Hematopoietic multipotent progenitor cell treated with erythropoietin and hydrocortisone succinate and interleukin-3 and kit ligand, for 17 days (in vitro differentiated cells): ENCODE measurements at places on chromosomes 4 and X.

GRCh38 chrX:103099691-103100090 lies 6.7 kb upstream of the NXF3 start:
- no peak for DNase-seq

DNA sequence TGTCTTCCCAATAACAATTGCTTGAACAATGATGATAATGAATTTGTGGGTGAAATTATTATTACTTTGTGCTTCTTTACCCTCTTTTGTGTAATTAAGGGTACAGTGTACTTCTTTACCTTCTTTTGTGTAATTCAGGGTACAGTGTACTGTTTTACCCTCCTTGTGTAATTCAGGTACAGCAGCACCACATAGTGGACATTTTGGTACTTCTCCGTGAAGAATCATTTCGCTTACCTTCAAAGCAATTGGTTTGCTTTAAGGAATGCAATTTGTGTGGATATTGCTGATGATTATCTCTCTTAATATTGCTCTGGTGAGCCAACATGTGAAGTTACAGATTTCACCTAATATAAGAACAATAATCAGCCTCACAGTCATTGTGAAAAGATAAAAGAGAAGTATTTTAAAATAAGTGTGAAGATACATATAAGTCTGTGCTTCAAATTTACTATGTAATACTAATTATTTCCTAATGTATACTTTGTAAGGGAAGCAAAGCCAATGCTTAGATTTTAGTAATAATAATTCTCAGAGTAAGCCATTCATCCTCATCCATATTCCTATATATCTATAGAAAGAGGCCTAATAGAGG lies 27.2 kb upstream of the SEC24B start:
- DNase-seq: no peak

GRCh38 chrX:16653424-16653823 lies 3.5 kb downstream of the S100G start:
- no peak for DNase-seq

- DNase-seq: no peak
These were observed 39.3 kb downstream of the SLAIN2 start for GRCh38 chr4:48380583-48381167.

DNA sequence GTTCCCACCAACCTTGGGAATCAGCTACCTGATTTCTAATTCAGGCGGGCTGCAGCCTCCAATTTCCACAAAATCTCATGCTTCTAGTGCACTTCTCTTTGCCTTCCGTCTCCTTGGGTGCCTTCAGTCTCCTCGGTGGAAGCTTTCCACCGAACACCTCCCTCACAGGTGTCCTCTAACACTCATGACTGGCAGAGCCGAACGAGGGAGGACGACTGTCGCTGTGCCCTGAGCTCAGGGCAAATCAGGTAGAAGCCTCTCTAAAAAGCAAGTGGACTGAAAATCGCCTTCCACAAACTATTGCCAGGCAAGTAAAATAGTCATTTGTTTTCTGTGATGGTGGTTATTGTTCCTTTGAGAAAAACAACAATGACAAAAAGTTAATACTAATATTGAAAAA lies 176.1 kb upstream of the PPARGC1A start:
- DNase-seq: no peak

GRCh38 chr4:152803541-152803940 lies 23.8 kb downstream of the ARFIP1 start:
- no peak for DNase-seq

DNA sequence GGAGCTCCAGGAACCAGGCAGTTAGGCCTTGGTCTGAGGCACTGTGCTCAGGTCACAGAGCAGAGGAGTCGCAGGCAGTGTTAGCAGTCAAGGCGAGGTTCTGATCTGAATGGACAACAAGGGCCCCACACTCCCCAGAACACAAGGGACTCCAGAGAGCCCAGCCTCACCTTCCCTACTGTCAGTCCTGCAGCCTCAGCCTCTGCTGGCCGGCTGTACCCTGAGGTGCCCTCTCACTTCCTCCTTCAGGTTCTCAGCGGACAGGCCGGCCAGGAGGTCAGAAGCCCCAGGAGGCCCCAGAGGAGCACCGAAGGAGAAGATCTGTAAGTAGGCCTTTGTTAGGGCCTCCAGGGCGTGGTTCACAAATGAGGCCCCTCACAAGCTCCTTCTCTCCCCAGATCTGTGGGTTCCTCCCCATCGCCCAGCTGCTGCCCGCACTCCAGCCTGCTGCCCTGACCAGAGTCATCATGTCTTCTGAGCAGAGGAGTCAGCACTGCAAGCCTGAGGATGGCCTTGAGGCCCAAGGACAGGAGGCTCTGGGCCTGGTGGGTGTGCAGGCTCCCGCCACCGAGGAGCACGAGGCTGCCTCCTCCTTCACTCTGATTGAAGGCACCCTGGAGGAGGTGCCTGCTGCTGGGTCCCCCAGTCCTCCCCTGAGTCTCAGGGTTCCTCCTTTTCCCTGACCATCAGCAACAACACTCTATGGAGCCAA lies 26.2 kb downstream of the MAGEA9 start:
- no peak for DNase-seq

GRCh38 chrX:108348525-108348924 lies 89.7 kb downstream of the COL4A6 start:
- DNase-seq: no peak

- no peak for DNase-seq
These were observed 137.4 kb upstream of the GUCY1A1 start for GRCh38 chr4:155529272-155529671.

DNA sequence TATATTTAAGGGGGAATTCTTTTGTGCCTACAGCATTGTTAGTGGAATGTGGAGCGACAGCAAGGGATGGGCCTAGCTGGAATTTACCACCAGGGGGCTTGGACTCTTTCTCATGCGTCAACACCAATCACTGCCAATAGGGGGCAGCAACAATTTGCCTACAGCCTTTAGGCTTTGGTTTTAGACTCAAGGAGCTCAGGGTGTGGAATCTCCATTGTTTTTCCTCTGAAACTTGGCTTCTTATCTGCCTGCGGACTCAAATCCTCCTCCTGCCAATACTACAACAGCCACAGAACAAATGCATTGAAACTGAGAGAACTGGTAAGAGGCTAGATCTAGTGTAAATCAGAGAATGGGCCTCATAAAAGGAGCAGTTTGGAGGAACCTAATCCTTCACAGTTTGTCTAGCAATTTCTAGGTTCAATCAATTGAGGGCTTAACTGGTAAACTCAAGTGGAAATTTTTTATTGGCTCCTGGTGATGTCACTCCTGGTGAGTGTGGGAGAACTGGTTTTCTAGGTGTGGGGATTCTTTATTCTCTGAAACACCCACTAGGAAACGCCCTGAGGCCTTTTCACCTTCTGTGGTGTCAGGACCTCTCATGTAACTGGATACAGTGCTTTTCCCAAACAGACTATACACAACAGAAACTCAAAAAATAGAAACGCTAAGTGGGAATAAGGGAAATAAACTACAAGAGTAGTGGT lies 27.9 kb upstream of the TMSB4X start:
- DNase-seq: peak; percentile 79

DNA sequence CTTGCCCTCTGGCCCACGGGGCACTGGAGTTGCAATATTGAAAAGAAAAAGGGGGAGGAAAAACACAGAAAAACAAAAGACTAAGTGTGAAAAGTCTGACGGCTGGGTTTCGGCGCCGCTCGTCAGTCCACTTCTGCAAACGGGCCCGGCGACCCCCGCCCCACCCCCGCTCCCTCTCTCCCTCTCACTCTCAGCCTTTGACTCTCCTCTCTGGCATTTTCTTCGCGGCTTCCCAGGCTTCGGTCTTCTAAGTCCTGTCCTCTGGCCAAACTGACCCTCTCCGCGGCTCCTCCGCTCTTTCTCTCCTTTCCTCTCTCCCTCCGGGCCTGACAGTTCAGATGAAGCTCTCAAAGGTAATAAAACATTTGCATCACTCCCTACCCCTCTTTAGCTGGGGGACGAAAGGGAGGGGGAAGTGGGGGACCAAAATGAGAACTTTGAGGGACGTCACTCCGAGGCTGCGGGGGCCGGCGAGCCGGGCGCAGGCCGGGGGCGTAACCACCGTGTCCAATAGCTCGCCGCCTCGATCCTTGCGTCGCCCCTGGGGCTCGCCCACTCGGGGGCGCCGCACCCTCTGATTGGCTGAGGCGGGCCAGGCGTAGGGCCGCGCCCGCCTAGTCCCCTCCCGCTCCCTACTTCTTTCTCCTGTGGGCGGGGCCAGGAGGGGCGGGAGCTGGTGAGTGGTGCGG lies at the start of gene NKX6-1:
Gene NKX6-1, minus strand, starts transcription at position 358 of the 689 bp plus-strand sequence. CDS start 1,064 bp downstream, outside the sequence.
- DNase-seq: peak; percentile 10

DNA sequence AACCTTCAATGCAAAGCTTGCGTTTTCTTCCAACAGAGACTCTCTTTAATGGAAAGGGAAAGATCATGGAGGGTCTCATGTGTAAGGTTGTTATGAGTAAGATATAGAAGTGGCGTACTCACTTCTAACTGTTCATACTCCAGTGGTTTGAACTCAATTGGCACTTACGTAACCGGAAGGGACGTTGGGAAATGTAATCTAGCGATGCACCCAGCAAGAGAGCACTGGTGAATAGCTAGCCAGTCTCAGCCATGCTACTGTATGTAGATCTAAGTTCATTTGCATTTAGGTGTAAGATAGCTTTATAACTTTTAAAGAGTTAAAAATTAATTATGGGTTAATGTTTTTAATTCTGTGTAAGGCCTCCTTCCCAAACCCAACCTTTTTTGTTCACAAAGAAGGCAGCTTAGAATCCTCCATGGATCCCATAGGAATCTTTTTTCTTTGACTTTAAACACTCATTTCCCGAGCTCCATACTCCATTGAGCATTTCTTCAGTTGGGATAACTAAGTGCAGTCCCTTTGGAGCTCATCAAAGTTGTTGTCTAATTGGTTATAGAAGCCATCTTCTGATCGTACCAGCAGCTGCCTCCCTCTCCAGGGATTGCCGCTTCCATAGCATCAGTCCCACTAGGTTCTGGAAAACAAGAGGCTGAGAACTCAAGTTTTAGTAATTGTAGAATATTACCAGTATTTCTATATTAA lies 191.1 kb downstream of the RAPGEF2 start:
- DNase-seq: no peak

DNA sequence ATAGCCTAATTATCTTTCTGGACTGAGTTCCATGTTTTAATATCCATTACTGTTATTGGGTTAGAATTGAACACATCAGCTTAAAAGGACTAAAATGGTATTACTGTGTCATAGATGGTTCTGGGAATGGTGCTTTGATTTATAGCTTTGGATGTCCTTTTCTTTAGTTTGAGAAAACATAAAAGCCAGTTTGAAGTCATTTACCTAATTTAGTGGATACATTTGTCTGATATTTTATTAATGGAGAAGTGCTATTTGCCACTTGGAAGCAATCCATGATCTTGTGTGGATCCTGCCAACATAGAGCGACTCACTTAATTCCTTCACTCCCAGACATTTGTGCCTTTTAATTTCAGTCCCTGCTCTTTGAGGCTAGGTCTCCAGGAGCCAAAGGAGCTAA lies 212.4 kb upstream of the PACRGL start:
- no peak for DNase-seq

DNA sequence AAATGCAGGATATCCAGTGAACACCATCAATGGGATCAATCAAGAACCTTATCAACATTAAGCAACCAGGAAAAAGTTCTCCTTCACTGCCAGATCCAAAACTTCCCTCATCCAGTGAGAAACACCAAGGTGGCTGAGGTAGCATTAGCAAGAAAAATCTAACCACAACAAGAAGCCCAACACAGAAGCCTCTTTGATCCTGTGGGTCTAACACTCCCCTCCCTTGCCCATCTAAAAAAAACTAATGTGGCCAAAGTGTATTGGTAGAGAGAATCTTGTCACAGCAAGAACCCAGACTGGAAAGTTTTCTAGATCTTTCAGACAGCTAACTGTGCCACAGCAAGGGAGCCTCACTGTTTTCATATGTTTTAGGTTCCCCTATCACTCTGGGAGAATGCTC lies 558.0 kb downstream of the STPG2 start:
- no peak for DNase-seq

DNA sequence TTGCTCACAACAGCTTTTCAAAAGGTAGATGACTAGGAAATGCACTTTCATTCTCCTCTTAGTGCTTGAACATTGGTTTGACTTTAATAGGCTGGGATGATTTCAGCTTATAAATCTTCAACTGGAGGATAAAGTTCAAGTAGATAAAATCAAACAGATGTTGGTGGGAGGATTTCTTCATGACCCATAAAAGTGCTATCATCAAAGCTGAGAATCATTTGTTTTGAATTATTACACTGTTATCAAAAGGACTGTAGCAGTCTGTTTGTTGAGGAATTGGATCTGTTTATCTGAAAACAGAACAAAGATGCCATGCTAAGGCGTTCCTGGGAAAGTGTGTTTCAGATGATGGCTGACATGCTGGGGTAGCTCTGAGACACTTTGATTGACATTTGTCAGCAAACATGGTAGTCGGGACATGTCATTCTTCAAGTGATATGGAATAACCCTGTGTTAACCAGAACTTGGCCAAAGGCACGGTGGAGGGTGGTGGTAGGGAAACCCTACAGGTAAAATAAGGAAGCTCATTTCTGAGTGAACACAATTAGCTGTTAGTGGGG lies 304.0 kb upstream of the PITX2 start:
- no peak for DNase-seq

DNA sequence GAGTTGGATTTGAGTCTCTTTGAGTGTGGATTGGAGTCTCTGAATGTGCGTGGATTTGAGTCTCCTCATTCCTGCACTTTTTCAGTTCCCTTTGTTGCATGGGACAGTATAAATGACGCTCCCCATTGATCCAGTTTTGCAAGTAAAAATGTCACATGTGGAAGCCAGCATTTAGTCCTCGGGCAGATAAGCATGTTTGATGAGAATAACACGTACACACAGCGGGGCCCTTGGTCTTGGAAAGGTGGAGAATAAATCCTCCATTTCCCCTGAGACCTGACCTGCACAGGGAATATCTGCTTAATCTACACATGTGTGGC lies 8.1 kb downstream of the P2RY8 start:
- DNase-seq: no peak

GRCh38 chr4:127534041-127534825 lies 98.5 kb upstream of the INTU start:
- DNase-seq: no peak

DNA sequence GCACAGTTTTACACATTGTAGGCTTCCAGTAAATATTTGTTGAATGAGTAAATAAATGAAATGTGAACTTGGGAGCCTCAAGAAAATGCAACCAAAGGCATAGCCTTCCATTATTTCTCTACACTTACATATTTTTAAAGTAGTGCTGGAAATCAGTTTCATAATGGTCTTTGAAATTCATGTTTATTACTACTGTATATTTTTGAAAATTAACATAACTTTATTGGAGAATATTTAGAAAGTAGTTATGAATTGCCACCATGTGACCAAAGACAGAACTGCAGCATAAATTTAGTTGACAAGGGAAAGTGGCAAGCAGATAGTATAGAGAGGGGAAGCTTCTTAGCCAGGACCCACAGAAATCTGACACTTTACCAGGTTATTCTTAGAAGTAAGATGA lies 6.4 kb downstream of the TCEAL8 start:
- peak; percentile 4 for DNase-seq

DNA sequence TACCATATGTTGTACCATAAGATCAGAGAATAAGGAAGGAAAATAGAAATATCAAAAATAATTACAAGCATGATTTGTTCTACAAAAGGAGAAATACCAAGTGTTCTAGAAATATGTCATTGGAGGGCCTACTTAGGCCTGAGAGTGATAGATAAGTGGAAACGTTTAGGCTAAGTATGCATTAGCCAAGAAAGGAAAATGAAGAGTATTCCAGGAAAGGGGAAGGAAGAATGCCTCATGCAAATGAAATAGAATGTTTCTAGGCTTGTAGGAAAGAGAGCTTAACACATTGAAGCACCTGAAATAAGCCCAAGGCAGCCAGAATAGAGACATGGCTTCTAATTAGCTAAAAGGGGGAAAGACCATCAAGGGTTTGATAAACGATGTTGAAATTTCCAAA lies 595.7 kb upstream of the ATOH1 start:
- DNase-seq: no peak
